Breast epithelium (tissue), 4 donors: ENCODE measurements at places on chromosomes 2 and 18. TPM values are rescaled to one million over a fixed set of nuclear protein-coding genes. Genes with fewer than 3 reads are reported as not detected.

GRCh38 chr2:185689906-185690539 lies 48.6 kb upstream of the FSIP2 start:
- H3K27me3 ChIP-seq: no peaks in the 10 kb centered on the region
- no peaks in the 10 kb centered on the region for H3K4me1 ChIP-seq
- no peaks in the 10 kb centered on the region for H3K36me3 ChIP-seq

DNA sequence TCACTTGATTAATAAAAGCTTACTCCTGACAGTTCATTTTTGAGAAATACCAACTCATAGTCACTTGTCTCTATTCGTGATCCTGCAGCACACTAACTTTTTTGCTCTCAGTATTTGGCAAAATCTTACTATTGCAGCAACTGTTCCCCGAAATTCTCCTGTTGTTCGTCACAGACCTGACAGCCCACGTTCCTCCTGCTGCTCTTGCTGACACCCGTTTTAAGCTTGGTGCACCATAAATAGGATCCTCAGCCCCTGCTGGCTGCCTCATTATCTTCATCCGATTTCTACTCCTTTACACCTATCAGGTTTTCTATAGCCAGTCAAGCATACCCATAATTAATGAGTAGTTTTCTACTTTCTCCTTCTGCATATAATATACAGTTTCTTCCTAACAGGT lies 368.8 kb downstream of the PLCL1 start:
- H3K27ac ChIP-seq: no peak overlapping the region
- H3K36me3 ChIP-seq: no peaks in the 10 kb centered on the region
- H3K27me3 ChIP-seq: no peaks in the 10 kb centered on the region
- no peak for DNase-seq

HS6ST1 gene
- total RNA-seq: 15.7 TPM

SPHKAP gene
- total RNA-seq: 0.59 TPM

GRCh38 chr18:49597157-49597931 lies 35.5 kb downstream of the LIPG start:
- no peak overlapping the region for H3K4me3 ChIP-seq
- no peaks in the 10 kb centered on the region for H3K4me1 ChIP-seq
- no peak for DNase-seq
- H3K27me3 ChIP-seq: no peaks in the 10 kb centered on the region
- no peaks in the 10 kb centered on the region for H3K36me3 ChIP-seq

- no peak for DNase-seq
- H3K27me3 ChIP-seq: no peaks in the 10 kb centered on the region
- no peaks in the 10 kb centered on the region for H3K4me1 ChIP-seq
- H3K4me3 ChIP-seq: no peak overlapping the region
- H3K36me3 ChIP-seq: no peaks in the 10 kb centered on the region
- no peak overlapping the region for H3K27ac ChIP-seq
These were observed 63.2 kb upstream of the LRATD1 start for GRCh38 chr2:14569294-14569693.

DNA sequence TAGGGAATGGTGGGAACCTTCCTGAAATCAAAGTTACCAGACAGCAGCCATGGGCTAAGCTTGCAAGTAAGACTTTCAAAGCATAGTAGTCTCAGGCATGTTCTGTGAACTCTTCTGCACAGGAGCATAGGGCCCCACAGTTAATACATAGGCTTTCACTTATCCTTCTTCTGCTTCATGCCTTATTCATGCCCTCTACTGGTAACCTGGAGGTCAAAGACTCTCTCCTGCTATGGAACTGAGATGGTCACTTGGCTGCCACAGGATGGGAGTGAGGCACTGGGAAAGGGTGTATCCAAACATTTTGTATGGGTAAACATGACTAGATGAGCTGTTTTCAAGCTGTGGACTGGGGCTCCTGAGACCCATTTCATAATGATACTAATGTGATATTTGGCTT lies 49.1 kb upstream of the ZNF638 start:
- H3K27me3 ChIP-seq: peaks cover 32% of the 10 kb centered on the region
- no peak for DNase-seq
- H3K4me3 ChIP-seq: no peak overlapping the region
- H3K4me1 ChIP-seq: no peaks in the 10 kb centered on the region
- H3K27ac ChIP-seq: no peak overlapping the region

- H3K4me1 ChIP-seq: no peaks in the 10 kb centered on the region
- no peak for DNase-seq
- H3K36me3 ChIP-seq: no peaks in the 10 kb centered on the region
- H3K27me3 ChIP-seq: no peaks in the 10 kb centered on the region
- H3K4me3 ChIP-seq: no peak overlapping the region
- no peak overlapping the region for H3K27ac ChIP-seq
These were observed 350.3 kb downstream of the HRH4 start for GRCh38 chr18:24810561-24811305.

DNA sequence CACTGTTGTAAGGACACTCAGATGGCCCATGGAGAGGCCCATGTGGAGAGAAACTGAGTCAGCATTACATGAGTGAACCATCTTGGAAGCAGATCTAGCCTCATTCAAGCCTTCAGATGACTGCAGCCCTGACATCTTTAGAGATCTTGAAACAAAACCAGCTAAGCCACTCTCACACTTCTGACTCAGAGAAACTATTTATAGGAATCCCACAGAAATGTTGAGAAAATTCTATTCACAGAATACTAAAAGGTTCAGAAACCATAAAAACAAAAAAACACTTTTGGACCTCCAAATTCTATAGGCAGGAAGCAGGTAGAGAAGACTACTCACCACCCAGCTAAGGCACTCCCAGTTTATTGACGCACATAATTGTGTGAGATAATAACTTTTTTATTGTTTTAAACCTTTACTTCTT lies 8.7 kb downstream of the TMEM169 start:
- H3K27me3 ChIP-seq: no peaks in the 10 kb centered on the region
- H3K36me3 ChIP-seq: no peaks in the 10 kb centered on the region
- no peak for DNase-seq
- no peaks in the 10 kb centered on the region for H3K4me1 ChIP-seq
- H3K27ac ChIP-seq: no peak overlapping the region

- peak overlapping the region; percentile 94 for H3K27ac ChIP-seq
- no peaks in the 10 kb centered on the region for H3K27me3 ChIP-seq
- peaks cover 27% of the 10 kb centered on the region for H3K4me1 ChIP-seq
- peak; percentile 87 for DNase-seq
- no peak overlapping the region for H3K4me3 ChIP-seq
These were observed 85.4 kb downstream of the STPG4 start for GRCh38 chr2:47069628-47070154.

DNA sequence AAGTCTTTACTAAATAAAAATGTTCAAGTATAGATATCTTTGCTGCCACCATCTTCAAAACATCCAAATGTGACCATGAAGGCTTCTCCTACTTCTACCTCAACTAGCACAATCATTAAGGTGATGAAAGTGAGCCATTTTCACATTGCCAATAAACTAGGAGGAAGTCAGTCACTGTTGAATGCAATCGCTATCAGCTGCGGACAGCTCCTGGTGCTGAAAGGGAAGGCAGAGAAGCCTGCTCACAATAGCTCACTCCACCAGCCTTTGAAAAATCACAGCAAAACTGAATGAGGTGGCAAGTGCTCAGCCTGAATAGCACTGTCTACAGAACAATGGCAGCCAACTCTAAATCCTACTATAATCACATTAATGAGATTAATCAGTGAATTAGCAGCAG lies 2.2 kb downstream of the MYT1L start:
- no peaks in the 10 kb centered on the region for H3K27me3 ChIP-seq
- H3K36me3 ChIP-seq: no peaks in the 10 kb centered on the region
- DNase-seq: no peak
- no peaks in the 10 kb centered on the region for H3K4me1 ChIP-seq
- no peak overlapping the region for H3K4me3 ChIP-seq
- H3K27ac ChIP-seq: no peak overlapping the region

ANKRD62 gene
- not detected for total RNA-seq

- no peaks in the 10 kb centered on the region for H3K4me1 ChIP-seq
- H3K27ac ChIP-seq: no peak overlapping the region
These were observed 4.2 kb upstream of the IWS1 start for GRCh38 chr2:127530245-127531140.

- no peaks in the 10 kb centered on the region for H3K27me3 ChIP-seq
- DNase-seq: peak; percentile 45
- H3K36me3 ChIP-seq: no peaks in the 10 kb centered on the region
- H3K4me1 ChIP-seq: peaks cover 3% of the 10 kb centered on the region
- no peak overlapping the region for H3K27ac ChIP-seq
These were observed 4.6 kb upstream of the SDC1 start for GRCh38 chr2:20229322-20230113.

ADI1 gene
- 81.3 TPM for total RNA-seq

GRCh38 chr2:130346041-130346740 lies 3.5 kb downstream of the IMP4 start:
- H3K4me1 ChIP-seq: no peaks in the 10 kb centered on the region
- no peak overlapping the region for H3K27ac ChIP-seq
- no peak for DNase-seq
- H3K27me3 ChIP-seq: no peaks in the 10 kb centered on the region
- H3K36me3 ChIP-seq: peaks cover 10% of the 10 kb centered on the region
- H3K4me3 ChIP-seq: no peak overlapping the region

GRCh38 chr18:78630981-78631510 lies 348.6 kb upstream of the SALL3 start:
- DNase-seq: no peak
- no peak overlapping the region for H3K4me3 ChIP-seq

NR4A2 gene
- 3.8 TPM for total RNA-seq

ANKRD29 gene
- total RNA-seq: 8.8 TPM

OR6B2 gene
- total RNA-seq: not detected

DNA sequence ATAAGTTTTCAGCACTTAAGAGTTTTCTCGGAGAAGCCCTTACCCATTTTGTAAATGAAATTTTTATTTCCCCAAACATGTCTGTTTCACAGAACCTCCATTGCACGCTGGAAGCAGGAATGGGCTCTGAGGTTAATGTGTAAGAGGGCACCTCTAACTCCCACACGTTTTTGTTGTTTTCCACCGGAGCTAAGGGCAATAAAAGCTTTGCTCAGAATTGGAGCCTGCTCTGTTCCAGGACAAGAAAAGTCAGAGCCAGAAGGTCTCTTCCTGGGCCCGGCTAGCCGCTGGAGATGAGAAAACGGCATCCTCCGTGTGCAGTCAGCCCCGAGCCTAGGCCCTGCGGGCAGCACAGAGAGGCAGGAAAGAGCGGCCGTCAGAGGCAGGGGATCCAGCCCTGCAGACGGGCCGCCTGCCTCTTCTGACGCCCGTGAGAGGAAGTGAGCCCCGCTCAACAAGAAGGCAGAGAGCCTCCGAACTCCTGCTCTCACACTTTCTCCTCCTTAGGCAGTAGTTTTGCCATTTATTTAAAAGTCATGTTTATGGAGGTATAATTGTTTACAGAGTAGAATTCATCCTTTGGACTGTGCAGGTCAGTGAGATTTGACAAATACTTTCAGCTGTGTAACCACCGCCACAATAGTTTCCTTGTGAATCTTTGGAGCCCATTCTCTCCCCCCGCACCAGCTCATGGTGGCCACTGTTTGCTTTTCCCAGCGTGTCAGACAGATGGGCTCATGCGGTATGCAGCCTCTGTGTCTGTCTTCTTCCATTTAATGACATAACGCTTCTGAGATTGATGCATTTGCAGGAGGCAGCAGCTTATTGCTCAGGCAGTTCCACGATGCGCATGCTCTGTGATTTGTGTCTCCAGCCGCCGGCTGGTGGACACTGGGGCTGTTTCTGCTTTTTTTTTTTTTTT lies 117.3 kb downstream of the GALR1 start:
- peak overlapping the region; percentile 12 for H3K4me3 ChIP-seq
- DNase-seq: no peak
- H3K4me1 ChIP-seq: no peaks in the 10 kb centered on the region
- no peak overlapping the region for H3K27ac ChIP-seq
- no peaks in the 10 kb centered on the region for H3K27me3 ChIP-seq

ASPRV1 gene
- 4.5 TPM for total RNA-seq

- no peaks in the 10 kb centered on the region for H3K27me3 ChIP-seq
- no peaks in the 10 kb centered on the region for H3K4me1 ChIP-seq
- H3K4me3 ChIP-seq: no peak overlapping the region
- H3K27ac ChIP-seq: no peak overlapping the region
- no peaks in the 10 kb centered on the region for H3K36me3 ChIP-seq
- no peak for DNase-seq
These were observed 74.7 kb upstream of the TMEM200C start for GRCh38 chr18:5969989-5970403.

DNA sequence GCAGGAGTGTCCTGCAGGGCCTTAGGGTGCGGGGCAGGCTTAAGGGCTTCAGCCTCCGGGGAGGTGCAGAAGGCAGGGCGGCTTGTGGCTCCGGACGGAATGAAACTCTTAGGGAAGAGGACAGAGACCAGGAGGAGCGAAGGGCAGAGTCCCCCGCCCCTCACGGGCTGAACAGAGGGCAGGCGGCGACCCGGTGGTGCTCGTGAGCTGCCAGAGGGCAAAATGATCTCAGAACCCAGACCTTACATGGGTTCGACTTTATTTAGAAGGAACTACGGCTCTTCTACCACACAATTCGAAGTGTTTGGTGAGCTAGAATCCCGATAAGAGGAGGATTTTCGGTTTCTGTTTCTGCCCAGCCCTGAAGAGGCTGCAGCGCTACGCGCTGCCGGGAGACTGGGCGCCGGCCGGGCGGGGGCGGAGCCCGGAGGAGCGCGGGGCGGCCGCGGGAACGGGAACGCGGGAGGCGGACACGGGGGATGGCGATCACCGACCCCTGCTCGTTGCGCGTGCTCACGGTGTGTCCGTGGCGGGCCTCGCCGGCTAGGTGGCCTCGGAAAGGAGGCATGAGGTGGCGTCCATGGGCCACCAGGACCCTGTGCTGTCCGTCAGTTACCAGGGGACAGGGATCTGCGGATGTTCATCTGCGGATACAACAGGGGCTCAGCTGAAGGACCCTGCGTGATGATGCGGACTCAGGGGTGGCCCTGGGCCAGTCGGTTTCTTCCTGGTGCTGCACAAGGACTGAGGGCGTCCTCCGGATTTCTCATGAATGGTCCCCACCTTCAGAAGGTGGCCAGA lies 4.2 kb upstream of the SP100 start:
- peak; percentile 56 for DNase-seq
- peak overlapping the region; percentile 77 for H3K4me3 ChIP-seq
- no peaks in the 10 kb centered on the region for H3K4me1 ChIP-seq
- H3K27ac ChIP-seq: peak overlapping the region; percentile 94
- H3K36me3 ChIP-seq: no peaks in the 10 kb centered on the region

DNA sequence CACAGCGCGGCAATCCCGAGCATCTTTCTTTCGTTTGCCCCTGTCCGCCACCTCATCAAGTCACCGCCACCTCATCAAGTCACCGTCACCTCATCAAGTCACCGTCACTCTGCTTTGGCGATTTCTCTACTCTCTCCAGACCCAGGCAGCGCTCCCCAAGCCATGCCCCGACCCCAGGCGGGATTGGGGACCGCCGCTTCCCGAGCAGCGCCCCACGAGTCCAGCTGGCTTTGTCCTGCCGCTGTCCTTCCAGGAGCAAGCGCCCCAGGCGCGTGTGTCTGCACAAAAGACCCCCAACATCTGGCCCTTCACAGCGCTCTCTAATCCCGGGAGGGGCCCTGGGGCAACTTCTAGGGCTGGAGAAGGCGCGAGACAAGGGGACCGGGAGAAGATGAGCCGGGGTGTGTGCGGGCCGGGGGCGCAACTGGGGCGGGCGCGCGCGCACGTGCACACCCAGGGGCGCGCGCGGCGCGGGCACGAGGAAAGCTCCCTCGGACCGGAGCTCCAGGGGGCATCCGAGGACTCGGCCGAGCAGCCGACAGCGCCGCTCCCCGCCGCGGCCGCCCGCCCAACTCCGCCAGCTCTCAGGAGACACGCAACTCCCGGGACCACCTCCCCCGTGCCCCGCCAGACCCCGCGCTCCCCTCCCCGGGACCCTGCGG lies 633 bp upstream of the RNF152 start:
- DNase-seq: no peak
- H3K27me3 ChIP-seq: no peaks in the 10 kb centered on the region
- no peaks in the 10 kb centered on the region for H3K36me3 ChIP-seq
- peak overlapping the region; percentile 93 for H3K27ac ChIP-seq
